ENCODE measurements at places on chromosomes 16 and 17.

GRCh38 chr16:12089492-12090150, 113.1 kb downstream of the SNX29 start:
- no peak for DNase-seq

DNA sequence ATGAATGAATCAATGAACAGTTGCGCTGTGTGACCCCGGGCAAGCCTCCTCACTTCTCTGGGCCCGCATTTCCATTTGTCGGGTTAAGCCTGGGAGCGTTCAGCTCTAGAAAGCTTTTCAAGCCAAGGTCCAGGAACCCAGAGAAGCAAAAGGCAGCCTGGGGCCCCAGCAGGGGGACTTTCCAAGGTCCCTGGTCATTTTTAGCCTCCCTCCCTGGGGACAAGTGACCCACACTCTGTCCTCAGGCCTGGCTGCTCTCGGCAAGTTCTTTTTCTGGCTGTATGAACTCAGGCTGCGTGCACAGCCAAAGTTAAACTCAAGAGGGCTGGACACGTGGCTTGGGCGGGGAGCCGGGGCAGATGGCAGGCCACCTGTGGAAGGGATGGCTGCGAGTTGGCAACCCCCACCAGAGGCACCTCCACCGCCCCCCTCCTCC, 41.4 kb upstream of the CIBAR2 start:
- DNase-seq: no peak

- DNase-seq: no peak
Observed at GRCh38 chr16:30997725-30998711, 12.4 kb downstream of the STX1B start.

GRCh38 chr17:13323990-13324389, 277.7 kb downstream of the HS3ST3A1 start:
- no peak for DNase-seq

DNA sequence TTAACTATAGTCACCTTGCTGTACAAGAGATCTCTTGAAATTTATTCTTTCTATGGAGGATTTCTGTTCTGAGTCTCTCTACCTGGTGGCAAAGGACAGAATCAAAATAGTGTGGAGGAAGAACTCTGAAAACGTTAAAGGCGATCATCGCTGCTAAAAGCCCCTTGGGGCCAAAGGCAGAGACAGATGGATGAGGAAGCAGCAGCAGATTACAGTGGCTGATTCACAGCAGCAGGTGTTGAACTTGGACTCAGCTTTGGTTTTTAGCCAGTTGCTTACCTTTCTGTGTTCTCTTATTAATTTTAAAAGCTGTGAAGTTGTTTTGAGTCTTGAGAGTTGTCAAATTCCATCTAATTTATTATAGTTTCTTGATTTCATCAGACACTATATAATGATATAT, 956.1 kb upstream of the GOT2 start:
- DNase-seq: no peak

DNA sequence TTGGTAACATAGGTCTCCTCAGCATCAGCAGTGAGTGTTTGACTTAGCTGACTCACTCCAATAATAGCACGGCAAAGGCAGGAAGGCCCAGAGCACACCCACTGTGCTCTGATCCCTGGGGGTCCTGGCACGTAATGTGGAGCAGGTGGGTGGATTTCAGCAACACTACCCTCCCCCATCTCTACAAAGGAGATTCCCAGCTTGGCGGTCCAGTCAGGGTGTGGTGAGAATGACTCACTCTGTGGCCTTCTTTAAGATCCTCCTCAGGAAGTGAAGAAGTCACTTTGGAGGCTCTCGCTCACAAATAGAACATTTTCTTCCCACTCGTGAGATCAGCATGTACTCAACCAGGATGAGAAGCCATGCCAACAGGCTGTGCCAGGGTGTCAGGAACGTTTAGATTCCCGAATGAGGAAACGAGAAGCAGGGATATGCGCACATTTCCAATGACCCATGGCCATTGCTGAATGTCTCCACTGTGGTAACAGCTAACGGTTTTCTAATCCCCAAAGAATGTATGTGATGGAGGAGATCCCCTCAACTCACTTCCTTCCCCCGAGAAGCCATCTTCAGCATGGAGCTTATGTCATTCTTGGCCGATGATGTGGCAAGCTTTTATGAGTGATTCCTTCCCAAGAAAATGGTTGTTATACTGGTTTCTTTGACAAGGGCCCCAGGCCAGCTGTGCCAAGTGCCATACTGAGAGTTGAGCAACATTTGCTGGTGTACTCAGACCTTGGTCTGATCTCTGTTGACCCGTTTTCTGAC, 365.2 kb downstream of the C16orf95 start:
- no peak for DNase-seq

DNA sequence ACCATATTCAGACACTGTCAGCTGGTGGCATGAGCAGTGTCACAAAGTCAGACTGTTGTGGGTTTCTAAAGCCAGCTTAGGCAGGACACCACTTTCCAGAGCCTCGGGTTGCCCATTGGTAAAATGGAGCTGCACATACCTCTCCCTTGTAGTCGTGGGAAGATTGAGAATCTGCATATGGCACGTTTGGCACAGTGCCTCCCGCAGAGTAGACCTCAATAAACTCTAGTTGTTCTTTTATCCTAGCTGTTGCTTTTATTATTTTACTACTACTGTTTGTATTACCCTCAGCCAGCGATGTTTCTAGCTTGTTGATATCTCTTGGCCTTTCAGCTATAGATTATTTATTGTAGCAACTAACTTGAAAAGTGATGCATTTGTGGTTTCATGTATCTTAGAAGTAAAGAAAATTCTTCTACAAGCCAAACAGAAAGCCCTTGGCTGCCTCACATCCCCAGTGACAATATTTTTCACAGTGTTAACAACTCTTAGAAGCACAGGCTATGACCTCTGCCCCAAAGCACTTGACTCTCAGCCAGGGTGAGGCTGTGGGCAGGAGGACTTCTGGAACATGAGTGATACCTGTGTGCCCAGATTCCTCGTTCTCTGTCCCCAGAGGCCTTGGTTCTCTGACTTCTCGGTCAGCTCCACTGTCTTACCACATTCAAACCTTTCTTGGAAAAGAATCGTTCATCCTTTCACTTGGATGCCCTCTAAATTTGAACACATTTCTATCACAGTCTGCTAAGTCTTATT, 351.6 kb downstream of the SNX29 start:
- DNase-seq: no peak

DNA sequence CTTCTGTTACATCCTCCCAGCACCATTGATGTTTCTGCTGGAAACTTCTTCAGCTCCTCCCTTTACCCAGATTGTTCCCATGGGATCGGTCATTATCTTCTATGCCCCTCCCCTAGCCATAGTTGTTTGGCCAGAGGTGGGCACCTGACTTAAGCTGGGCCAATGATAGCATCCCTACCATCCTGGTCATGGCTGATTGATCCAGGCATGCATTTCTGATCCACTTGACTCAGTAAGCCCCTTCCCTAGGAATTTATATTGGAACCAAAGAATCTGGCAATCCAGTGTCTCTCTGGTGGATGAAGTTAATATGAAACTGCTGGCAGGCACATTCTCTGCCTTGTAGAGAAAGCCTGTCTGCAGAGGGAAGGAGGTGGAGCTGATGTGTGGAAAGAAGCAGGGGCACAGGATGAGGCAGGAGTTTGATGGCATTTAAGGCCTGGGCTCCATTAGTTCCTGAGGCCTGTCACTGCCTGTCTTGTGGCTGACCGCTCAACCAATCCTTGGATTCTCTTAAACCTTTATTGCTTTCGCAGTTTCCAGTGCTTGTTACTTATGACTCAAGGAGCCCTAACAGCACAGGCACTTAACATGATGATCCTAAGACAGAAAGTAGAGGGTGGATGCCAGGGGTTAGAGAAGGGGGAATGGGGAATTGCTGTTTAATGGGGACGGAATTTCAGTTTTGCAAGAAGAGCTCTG, 152.4 kb downstream of the ABCC12 start:
- no peak for DNase-seq

GRCh38 chr17:8060274-8060673, 21.4 kb downstream of the ALOX15B start:
- DNase-seq: peak; percentile 83

GRCh38 chr16:89458551-89458950, 31.8 kb downstream of the ANKRD11 start:
- no peak for DNase-seq

- DNase-seq: no peak
Observed at GRCh38 chr17:37276475-37276874, 99.3 kb upstream of the C17orf78 start.

GRCh38 chr17:41544491-41544892, 16.4 kb upstream of the KRT19 start:
- no peak for DNase-seq

DNA sequence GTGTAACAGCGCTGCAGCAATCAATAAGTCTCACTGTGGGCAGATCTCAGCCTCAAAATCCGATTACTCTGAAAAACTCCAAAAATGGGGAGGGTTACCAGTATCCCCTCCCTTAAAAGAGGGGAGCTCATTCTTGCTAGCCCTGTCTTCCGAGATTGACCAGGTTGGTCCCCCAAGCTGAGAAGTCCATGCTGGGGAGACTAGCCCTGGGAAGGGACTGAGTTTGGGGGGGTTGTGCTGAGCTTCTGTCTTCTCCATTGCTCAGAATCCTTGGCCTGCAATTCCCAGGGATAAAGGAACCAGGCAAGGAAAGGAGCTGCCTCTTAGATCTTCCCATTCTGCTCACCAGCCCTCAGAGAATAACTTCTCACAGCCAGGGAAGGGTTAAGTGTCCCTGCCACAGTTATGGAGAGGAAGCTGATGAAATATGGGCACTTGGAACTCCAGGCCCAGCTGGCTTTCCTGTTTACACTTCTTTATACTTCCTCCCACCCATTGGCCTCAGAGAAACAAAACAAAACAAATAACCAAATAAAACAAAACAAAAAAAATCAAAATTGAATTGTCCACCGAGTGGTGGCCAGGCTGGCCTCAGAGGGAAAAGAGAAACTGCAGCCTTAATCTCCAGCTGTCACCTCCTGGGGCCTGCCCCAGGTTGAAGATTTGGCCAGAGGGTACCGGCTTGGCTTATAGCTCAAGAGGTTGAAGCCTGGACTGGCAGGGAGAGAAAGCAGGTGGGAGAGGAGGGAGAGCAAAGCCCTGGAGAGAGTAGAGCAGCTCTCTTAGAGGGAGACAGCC, 2.6 kb downstream of the HOXB3 start:
- no peak for DNase-seq

DNA sequence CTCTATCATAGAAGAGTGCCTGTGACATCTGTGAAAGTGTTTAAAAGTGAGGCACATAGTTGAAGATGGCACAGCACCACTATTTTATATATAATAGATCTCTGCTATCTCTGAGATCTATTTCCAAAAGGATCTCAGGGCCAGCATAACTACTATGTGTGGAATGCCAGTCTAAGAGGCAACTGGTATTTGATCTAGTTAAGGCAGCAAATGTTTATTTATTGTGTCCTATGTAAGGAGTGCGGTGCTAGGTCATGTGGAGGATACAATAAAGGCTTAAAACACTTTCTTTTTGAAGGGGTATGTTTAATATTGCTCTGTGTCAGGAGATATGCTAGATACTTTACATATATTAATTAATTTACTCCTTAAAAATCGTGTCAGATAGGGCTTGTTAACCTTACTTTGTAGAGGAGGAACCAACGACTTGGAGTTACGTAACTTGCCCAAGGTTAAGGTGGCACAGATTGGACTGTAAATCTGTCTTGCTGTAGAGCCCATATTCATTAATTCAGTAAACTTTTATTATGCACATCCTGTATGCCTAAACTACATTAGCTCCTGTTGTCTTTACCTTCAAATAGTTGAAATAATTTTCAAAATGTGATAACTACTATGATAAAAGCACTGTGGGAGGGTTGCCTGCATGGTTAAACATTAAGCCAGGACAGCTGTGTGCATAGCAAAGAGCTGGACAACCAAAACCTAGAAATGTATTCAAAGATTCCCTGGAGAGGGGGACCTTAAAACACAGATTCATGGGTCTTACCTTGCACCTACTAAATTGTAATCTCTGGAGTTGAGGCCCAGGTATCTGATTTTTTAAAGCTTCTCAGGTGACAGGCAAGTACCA, 83.3 kb downstream of the NLK start:
- DNase-seq: no peak

- no peak for DNase-seq
Observed at GRCh38 chr17:5416901-5417300, 2.6 kb downstream of the NUP88 start.

DNA sequence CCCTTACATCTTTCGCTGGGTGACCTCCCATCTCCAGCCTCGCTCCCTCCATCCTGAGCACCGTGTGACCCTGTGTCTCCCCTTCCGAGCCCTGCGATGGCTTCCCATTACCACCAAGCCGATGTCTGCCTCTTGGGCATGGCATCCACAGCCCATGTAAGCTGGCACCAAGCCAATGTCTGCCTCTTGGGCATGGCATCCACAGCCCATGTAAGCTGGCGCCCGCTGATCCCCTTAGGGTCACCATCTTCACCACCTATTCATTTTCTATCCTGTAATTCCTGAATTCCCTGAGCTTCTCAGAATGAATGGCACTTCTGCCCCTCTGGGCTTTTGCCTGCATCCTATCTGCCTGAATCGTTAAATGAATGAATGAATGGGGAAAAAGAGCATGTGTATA, 478.2 kb upstream of the CCL2 start:
- DNase-seq: no peak

DNA sequence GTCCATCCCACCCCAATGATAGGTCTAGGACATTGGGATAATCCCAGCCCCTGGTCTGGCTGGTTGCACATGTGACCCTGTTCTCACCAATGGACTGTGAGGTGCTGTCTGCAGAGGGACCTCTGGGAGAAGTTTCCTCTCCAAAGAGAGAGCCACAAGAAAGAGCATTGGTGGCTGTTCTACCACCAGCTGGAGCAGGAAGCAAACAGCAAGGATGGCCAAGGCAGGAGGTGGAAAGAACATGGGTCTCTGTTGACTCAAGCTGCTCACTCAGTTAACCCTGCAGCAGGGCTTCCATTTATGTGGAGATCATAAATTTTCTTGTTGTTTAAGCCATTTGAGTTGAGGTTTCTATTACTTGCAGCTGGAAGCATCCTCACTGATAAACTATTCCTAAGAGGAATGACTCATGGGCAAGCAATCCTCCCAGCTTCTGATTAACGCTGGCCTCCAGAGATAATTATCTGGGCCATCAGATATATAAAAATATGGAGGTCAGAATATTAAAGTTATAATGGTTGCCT, 52.6 kb downstream of the CYB5B start:
- no peak for DNase-seq

GRCh38 chr16:70438969-70439862, at the start of gene ST3GAL2:
Gene ST3GAL2, minus strand, starts transcription at chr16:70439100. Its CDS starts 40,570 bp downstream, at chr16:70398530.
- DNase-seq: peak; percentile 89

DNA sequence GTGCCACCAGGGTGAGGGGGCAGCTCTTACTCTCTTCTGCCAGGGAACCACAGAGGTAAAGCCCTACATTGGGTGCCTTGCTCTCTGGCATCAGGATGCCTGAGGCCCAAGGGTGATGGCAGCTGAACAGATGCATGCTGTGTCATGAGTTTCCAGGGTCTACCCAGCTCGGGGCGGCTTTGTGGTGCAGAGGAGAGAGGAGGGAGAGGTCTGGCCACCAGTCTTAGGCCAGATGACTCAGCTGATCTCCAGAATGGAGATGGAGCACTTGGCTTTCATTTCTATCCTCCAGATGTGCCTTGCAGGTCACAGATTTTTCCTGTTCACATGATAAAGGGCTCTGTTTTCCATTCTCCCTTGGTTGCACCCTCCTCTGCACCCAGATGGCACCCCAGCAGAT, 23.6 kb upstream of the USP22 start:
- no peak for DNase-seq

Data from NCI-H1930 (cell line).